ENCODE measurements at places on chromosomes 16 and 17. TPM values are rescaled to one million over a fixed set of nuclear protein-coding genes. Genes with fewer than 3 reads are reported as not detected.

- no peak for DNase-seq
These were observed 1.8 kb downstream of the ATXN2L start for GRCh38 chr16:28824717-28824973.

DNA sequence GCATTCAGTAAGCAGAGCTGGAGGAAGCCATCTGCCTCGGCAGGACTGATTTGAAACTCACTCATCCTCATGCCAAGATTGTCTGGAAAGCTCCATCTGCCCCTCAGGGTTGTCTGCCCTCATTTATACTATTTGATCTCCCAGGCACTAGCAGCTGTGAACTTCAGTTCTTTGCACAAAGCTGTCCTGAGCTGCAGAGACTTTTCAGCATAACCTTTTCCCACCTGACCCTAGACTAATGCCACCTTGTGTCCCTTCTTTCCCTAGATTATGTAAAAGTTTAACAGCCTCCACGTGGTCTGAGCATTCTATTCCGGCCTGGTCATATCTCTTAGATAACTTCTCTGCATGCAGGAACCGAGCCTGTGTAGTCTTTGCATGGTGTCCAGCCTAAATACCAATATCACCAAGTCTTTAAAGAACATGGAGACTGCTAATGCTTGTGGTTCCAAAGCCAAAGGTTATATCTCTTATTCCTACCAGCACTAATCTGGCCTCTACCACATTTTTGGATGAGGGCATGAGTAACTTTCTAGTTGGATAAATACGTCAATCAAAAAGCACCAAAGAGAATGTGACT is 29.1 kb downstream of the STAT5A start:
- no peak for DNase-seq

DNA sequence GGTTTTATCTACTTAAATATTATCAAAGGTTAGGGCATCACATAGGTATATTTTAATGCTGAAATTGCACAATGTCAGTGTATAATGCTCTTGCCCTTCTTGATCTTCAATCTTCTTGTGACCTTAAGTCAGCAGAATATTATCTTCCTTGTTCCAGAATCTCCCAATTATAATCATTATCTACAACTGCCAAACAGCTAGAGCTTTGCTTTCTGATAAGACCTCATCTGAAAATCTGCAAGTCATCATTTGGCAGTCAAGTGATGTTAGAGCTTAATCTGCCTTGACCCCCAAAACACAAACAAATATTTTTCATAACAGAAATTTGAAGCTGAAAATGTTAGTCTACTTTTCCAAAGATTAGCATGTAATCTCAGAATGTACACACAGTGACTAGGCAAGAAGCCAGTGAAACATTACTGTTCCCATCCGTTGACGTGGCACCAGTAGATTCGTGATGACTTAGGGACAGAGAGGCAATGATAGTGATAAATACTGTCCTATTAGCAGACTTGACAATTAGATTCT is 19.8 kb downstream of the REXO5 start:
- DNase-seq: no peak

GRCh38 chr16:18788828-18789514 is 1.2 kb downstream of the RPS15A start:
- no peak for DNase-seq

- no peak for DNase-seq
These were observed 38.4 kb upstream of the INTS2 start for GRCh38 chr17:61966191-61966590.

- DNase-seq: no peak
These were observed 157.5 kb upstream of the CACNG5 start for GRCh38 chr17:66677201-66677981.

DNA sequence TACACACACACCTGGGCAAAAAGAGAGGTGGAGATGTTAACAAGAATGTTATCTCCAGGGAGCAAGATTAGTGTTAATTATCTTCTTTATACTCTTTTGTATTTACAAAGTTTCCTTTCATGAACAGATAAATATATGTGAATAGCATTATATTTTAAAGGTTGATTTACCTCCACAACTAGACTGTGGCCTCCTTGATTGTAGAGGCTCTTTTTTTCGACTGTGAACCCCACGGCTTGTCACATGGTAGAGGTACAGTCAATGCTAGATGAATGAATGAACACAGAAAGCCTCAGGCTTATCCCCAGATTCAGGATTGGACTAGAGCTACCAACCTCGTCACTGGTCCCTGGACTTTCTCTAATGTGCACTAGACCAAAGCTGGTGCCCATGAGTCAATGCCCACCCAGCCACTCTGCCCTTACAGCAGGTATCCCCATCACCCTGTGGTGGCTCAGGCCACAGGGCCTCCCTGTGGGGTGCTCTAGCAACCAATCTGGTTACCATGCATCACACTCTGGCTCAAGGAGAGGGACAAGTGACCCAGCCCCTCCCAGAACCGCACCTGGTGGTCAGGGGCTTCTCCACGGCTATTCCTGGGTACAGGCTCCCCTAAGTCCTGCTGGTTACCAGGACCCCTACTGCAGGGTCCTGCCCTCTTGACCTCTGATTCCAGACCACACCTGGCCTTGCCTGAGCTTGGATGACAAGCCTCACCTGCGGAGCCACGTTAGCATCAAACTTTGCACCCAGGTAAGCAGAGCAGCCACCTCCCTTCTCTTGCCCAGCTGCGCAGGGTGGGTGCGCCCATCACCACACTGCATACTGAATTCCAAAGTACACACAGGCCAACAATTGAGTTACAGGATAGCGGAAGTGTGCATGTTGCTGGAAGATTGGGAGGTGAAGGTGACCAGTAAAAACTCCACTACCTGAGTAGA is 101.0 kb downstream of the CDYL2 start:
- DNase-seq: no peak

DNA sequence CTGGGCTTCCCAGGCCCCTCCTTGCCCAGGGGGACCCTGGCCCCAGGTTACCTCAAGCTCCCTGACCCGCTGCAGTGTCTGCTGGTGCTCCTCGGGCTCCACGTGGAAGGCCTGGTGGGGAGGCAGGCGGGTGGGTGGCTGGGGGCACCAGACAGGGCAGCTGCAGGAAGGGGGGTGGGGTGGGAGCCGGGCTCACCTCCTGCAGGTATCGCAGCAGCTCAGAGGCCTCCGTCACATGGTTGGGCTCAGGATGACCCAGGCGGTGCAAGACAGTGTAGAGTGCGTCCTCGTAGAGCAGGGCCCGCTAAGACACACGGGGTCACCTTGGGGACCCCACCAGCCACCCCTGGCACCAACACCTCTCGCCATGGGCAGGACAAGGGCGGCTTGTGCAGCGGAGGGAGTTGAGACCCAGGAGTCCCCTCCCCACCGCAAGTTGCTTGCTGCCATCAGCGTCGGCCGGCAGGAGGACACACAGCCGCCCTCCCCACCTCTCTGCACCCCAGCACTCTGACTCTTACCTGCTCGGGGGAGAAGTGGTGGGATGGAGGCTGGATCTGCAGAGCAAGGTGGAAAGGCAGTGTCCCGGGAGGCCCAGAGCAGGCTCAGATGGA is 1.1 kb downstream of the UNC13D start:
- no peak for DNase-seq

GRCh38 chr17:55742272-55743102 is 8.4 kb upstream of the PCTP start:
- DNase-seq: no peak

DNA sequence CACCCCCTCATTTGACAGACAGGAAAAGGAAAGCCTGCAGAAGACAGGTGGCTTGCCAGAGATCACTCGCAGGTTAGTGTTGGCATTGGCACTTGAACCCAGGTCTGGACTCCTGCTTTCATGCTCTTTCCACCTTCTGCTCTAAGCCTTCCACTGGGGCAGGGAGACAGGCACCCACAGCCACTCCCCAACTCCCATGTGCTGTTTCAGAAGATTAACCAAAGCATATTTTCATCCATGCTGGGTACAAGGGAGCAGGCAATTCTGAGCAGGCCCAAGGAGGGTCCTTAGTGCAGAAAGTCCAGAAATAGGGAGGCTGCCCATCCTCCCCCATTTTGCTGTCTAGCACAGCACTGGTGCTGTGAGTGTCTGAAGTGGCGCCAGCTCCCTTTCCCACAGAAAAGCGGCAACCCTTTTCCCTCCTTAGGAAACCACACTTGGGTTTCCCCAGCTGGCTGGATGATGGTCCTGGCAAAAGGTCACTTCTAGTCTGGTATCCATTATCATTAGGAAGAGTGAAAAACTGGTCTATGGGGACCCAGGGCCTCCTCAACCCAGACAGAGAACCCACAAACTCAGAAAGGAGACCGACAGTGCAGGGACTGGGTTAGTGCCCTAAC is 2.0 kb upstream of the CAVIN1 start:
- no peak for DNase-seq

DNA sequence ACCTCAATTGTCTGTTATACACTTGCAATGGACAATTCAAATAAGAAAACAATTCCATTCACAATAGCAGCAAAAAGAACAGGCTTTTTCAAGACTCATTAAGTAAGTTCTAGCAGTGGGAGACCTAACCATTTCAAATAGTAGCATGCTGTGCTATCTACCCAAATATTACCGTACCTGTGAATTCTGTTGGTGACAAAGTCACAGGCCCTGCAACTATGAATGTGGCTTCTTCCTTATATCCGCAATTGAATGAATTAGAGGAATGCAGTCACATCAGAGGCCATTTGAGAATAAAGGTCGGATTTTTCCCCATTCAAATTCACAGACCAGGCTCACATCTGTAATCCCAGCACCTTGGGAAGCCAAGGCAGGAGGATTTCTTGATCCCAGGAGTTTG is 800 bp upstream of the NME4 start:
- peak; percentile 44 for DNase-seq

DNA sequence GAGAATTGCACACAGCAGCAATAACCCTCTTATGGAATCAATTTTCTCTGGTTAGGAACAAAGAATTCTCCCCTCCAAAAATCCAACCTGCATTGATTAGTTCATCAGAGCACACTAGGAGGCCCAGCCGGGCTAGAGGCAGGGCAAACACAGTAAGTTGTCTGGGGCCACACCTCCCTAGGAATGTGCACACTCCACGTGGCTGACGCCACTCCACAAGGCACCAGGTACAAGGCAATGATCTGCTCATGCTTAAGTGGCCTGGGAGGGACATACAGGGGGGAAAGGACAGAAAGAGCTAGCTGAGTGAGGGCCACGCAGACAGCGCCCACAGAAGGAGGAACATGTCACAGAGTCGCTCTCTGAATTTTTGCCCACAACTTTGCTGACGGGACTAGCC is 107.6 kb downstream of the SLC39A11 start:
- DNase-seq: no peak

GRCh38 chr17:42982266-42982665 is 1.9 kb downstream of the RUNDC1 start:
- no peak for DNase-seq

- no peak for DNase-seq
These were observed 20.3 kb downstream of the ANKRD40 start for GRCh38 chr17:50687200-50688066.

- no peak for DNase-seq
These were observed 4.1 kb downstream of the MAP3K14 start for GRCh38 chr17:45312477-45313420.

DNA sequence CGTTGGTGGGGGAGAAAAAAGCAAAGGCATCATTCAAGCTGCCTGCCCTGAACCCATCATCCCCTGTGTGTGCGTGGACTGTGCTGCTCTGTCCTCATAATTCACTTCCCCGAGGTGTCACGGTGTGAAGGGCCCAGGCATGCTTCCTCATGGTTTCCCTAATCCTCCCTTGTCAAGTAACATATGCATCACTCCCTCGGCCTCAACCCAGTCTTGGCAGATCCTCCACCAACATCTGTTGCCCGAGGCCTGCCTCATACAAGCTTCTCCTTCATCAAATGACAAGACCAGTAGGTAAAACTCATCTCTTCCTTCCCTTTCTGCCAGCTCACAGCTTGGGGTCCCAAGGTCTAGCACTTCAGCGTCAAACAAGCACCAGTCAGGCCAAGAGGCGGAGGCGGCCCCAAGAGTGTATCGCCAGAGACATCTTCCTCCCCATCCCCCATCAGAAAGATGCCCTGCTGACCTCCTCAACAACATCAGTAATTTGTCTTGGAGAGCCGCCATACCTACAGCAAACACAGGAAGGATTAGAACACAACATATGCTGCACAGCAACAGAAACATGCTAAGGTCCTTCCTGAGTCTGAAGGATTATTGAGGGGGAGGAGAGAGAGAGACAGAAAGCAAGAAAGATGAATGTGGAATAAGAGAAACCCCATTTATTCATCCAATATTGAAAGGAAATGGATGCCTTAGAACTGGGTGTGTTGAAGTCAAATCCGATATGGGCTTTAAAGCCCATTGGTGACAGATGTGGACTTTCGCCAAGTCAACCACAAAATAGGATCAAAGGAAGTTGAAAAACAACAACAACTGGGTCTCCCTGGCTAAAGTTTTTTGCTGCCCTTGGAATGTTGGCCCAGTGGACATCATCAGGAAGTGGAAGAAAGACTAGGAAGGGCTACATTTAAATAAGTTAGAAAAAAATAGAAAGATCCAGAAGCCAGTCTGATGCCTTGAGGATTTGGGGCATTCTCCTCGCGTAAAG is 38.4 kb downstream of the SOX9 start:
- DNase-seq: peak; percentile 29

GRCh38 chr16:73022534-73022933 is 25.4 kb downstream of the ZFHX3 start:
- DNase-seq: no peak

DNA sequence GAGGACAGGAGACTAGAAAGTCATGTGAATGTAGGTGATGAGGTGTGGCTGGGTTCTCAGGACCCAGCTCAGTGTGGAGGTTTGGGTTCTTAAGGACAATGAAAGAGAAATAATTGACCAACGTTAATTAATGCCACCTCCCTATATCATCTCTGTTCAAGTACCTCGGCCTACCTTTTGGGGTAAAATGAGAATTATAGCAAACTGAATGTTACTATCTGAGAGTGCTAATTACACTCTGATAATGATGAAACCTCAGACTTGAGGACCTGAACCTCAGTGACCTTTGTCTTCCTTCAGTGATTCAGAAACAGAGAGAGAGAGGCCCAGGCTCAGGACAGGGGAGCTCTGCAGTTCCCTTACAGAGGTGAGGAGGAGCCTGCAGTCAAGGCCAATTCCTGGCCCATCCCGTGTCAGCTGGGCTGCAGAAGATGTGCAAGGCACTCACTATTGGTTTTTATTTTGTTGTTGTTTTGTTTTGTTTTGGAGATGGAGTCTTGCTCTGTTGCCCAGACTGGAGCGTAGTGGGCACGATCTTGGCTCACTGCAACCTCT is 57.3 kb downstream of the SALL1 start:
- no peak for DNase-seq

GRCh38 chr16:89326721-89327120 is 109.2 kb downstream of the ZNF778 start:
- no peak for DNase-seq

GRCh38 chr17:78276098-78276887 is 44.9 kb downstream of the TMEM235 start:
- no peak for DNase-seq

- no peak for DNase-seq
These were observed 1.4 kb downstream of the PLSCR3 start for GRCh38 chr17:7392696-7393612.

SUZ12 gene
- polyA plus RNA-seq: 10.2 TPM

COQ9 gene
- 200 TPM for polyA plus RNA-seq

RHBDF1 gene
- 12.0 TPM for polyA plus RNA-seq

DNASE1 gene
- 116 TPM for polyA plus RNA-seq

HS3ST2 gene
- not detected for polyA plus RNA-seq

KRTAP16-1 gene
- not detected for polyA plus RNA-seq

SNRNP25 gene
- polyA plus RNA-seq: 60.3 TPM

RTN4RL1 gene
- polyA plus RNA-seq: 2.0 TPM

CLEC3A gene
- not detected for polyA plus RNA-seq

ITGAD gene
- polyA plus RNA-seq: not detected

Data from kidney (tissue), 22 donors.